ENCODE measurements at places on chromosomes 16 and 17.
A peak's percentile ranks its signal among the peaks of the same experiment; 100 is the strongest.

DNA sequence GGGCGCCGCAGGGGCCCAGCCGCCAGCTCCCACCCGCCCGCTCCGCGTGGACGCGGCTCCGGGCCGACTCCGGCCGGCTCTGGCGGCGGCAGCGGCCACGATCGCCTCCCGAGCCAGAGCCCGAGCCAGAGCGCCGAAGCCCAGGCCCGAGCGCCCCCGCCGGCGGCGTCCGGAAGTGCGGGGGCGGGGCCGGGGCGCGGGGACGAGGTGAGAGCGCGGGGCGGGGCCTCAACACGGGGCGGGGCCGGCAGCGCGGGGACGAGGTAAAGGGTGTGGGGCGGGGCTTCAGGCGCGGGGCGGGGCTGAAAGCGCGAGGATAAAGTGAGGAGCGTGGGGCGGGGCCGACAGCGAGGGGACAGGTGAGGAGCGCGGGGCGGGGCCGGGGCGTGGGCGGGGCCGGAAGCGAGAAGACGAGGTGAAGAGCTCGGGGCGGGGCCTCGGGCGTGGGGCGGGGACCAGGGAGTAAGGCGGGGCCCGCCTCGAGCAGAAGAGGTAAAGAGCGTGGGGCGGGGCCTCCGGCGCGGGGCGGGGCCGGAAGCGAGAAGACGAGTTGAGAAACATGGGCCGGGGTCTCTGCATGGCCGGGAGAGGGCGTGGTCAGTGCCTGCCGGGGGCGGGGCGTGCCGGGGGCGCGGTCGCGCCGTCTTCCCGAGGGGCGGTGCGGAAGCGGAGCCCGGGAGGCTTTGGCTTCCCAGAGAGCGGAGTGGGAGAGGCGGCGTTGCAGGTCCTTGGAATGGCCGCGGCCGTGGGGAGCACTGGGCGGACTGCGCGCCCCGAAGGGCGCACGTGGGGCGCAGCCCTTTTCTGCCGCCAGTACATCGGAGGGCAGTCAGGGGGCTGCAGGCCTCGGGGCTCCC is at the start of gene AXIN1:
Gene AXIN1, minus strand, starts transcription at position 177 of the 857 bp plus-strand sequence. CDS start 5,698 bp downstream, outside the sequence.
- peak; percentile 99 for DNase-seq

GRCh38 chr16:68466174-68466573 is 17.9 kb upstream of the SMPD3 start:
- DNase-seq = no peak

DNA sequence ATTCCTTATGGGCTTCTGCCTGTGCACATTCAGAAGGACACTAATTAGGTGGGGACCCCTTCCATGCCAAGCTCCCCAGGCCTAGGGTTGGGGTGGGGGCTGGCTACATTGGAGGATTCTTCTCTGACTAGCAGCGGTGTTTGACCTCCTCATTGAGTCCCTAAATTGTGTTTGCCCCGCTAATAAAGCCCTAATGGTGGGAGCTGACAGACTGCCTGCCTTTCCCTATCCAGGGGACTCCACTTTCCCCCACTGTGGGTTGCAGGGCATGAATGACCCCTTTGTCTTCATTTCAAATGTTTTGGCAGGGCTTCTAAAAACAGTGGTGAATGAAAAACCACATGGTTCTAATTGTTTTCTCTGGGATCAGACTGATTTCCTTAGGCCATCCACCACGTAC is 476.8 kb upstream of the CDH11 start:
- DNase-seq = no peak

- DNase-seq = no peak
These were observed 19.8 kb downstream of the HS3ST3A1 start for GRCh38 chr17:13581925-13582324.

GRCh38 chr17:76683011-76683755 is 27.6 kb downstream of the MXRA7 start:
- DNase-seq = no peak

GRCh38 chr16:35497399-35497798 is 2038.0 kb downstream of the TP53TG3F start:
- DNase-seq = no peak

DNA sequence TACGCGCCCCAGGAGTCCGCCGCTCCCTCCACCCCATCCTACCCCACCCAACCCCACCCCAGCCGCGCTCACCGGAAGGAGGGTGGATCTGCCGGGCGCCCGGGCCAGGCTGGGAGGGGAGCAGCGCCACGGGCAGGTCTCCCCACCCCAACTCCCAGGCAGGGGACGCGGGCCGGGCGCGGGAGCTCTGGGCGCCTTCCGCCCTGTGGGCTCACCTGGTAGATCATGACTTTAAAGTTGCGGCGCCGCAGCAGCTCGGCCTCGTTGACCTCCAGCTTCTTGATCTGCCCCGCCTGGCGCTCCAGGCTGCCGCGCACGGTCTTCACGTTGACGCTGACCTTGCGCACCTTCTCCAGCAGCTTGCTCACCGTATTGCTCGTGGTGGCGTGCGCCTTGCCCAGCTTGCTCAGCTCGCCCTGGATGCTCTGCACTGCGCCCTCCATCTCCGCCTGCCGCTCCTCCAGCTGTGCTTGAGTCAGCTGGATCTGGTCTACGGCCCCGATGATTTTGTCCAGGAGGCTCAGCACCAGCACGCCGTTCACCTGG is 571 bp downstream of the CAVIN1 start:
- DNase-seq = no peak

GRCh38 chr17:73291260-73291801 is 20.5 kb downstream of the CDC42EP4 start:
- no peak for DNase-seq

DNA sequence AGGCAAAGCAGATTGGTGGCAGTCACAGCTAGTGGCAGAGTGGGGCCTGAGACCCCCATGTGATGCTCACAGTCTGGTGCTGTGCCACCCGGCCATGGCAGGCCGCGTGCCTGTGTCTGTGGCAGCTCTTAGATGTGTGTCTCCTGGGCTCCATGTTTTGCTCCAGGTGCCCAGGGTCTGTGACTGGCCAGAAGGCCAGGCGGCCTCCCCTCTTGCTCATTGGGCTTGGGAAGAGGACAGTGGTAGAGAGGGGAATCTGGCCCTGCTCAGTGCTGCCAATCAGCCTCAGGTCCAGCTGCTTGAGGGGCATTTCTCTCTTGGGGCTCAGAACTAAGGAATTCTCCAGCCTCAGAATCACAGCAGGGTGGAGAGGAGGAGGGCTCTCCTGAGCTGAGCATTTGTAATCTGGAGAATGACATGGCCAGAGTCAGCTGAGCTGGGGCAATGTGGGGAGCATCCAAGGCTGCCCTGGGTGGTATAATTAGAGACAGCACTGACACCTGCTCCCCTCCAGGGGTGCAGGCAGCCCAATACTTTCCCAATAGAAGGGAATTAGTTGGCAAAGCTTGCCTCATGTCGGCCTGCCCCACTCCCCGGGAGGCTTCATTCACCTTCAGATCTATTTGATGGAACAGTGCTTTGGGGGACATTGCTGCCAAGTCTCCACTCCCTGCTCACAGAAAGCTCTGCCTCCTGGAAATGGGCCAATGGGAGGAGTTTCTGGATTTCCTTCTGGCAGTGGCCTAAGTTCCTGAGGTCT is 2.7 kb upstream of the LASP1NB start:
- no peak for DNase-seq

GRCh38 chr17:9150446-9151090 is 129.3 kb downstream of the NTN1 start:
- no peak for DNase-seq

GRCh38 chr16:83742124-83742899 is 65.5 kb upstream of the HSBP1 start:
- no peak for DNase-seq

- DNase-seq = no peak
These were observed 122.6 kb upstream of the FOXF1 start for GRCh38 chr16:86387468-86388440.

DNA sequence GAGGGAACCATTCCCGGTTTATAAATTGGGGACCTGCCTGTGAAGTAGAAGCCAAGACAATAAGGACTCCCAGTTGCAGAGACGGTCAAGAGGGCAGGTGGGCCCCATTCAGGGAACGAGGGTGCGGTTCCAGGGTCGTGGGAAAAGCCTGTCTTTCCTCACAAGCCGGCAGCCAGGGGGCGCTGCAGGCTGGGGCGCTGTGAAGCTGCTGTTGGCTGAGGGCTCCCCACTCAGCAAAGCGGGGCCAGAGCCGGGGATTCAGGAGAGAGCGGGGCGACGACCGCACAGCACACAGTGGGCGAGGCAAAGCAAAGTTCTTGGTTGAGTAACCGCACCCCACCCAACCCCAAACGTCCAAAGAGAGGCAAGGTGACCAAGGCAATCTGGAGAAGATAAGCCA is 24.9 kb downstream of the CDRT15 start:
- no peak for DNase-seq

DNA sequence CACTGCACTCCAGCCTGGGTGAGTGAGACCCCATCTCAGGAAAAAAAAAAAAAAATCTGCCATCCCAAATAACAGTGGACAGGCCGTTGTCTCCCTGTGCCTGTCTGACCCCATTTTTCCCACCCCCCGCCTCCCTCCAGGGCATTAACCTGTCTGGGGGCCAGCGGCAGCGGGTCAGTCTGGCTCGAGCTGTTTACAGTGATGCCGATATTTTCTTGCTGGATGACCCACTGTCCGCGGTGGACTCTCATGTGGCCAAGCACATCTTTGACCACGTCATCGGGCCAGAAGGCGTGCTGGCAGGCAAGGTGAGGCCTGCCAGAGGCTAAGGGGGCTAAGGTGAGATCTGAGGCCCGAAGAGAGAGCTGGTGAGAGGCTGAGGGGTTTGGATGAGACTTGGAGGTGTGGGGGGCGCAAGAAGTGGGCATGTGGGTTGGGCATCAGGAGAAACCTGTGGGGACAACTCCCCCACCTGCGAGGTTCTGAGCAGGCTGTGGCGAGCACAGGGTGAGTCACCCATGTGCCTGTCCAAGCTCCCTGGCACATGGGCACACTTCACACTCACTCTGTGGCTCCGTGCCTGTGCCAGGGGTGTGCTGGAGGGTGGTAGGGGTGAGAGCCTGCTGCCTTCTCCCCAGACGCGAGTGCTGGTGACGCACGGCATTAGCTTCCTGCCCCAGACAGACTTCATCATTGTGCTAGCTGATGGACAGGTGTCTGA is 34.7 kb downstream of the ANKRD40 start:
- no peak for DNase-seq

DNA sequence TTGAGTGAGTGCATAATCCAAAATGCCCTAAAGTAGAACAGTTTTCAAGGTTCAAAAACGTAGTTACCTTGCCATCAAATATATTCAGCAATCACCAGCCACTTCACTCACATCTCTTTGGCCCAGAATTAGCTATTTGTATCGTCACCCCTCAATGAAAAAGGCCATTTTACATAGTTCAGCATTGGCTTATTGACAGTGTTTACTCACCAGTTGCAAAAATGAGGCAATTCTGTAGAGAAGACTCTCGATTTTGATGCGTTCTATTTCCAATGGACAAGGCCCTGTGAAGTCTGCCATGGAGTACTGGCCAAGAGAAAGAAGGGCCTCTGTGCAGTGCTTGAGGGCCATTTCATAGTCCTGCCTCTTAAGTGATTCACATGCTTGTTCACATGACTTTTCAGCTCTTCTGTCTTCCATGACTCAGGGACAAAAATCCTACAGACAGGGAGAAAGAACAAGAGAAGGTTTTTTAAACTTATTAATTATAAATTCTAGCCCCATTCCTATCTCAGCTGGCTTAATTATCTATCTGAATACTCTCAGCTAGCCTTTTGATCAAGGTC is 26.5 kb downstream of the HELZ start:
- DNase-seq = no peak

- DNase-seq = no peak
These were observed 1.7 kb downstream of the MLYCD start for GRCh38 chr16:83900571-83900970.

DNA sequence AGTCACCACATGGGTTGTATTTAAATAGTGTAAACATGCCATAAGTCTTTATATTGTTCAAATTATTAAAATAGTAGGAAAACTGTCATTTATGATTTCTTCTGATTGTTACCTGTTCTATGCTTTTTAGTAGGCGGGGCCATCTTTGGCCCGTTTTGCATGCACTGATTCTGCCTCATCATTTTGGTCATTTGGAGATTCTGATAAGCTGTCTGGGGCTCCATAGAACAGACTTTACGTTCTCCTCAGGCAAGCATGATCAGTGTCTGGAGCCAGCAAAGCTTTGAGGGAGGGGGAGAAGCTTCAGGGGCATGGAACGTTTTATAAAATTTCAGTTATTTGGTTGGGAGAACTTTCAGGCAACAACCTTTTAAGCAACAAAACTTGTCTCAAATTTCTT is 8.8 kb downstream of the NDEL1 start:
- DNase-seq = no peak

GRCh38 chr16:30185683-30186421 is 2.5 kb downstream of the CORO1A start:
- DNase-seq = no peak

GRCh38 chr16:78957317-78958100 is 643.0 kb downstream of the MAF start:
- DNase-seq = no peak

- DNase-seq = no peak
These were observed 10.0 kb upstream of the BHLHA9 start for GRCh38 chr17:1260086-1260769.

DNA sequence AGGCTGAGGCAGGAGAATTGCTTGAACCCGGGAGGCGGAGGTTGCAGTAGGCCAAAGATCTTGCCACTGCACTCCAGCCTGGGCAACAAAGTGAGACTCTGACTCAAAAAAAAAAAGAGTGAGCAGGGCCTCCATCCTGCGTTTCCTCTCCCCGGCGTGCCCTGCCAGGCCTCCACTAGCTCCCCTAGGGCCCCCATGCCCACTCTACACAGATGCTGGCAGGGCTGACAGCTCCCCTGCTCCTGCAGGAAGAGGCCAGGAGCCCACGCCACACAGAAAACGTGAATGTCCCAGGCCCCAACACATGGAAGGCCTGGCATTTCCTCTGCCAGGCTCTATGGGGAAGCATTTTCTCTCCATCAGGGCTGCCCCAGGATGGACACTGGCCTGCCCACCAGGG is 109.4 kb downstream of the AMFR start:
- no peak for DNase-seq

- no peak for DNase-seq
These were observed 306.1 kb upstream of the KIF2B start for GRCh38 chr17:53516636-53517035.

DNA sequence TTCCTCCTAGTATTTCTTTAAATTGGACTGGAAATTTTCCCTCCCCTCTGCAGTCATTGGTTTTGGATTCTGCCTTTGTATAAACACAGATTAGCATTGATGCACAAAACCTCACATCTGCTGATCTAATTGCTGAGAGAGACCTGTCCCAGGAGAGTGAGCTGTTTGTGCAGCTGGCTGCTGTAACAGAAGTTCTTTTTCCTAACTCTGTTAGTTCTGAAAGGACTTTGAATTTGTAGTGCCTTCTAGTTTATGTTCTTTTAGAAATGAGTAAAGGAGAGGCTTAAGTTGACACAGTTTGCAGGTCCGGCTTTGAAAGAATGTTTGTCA is 45.2 kb upstream of the KPNB1 start:
- no peak for DNase-seq

GRCh38 chr16:66030036-66030435 is 336.5 kb upstream of the CDH5 start:
- no peak for DNase-seq

- no peak for DNase-seq
These were observed 12.7 kb downstream of the PHKB start for GRCh38 chr16:47473792-47474191.

DNA sequence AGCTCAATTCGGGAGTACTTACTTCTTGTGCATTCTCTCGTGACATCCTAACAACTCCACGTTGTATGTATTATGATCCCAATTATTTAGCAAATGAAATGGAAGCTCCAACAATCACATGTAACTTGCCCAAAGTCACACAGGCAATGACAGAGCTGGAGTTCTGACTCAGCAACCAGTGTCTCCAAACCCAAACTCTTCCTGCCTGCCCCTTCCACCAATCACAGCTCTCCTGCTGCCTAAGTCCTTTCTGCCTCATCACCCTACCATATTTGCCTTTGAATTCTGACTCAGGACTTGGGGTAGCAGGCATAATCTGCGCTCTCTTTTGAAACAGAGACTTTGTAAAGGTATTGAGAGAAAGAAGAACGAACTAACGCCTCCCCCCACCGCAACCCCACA is 245.2 kb upstream of the MAF start:
- no peak for DNase-seq
